ENCODE measurements at places on chromosomes 3 and 15.

DNA sequence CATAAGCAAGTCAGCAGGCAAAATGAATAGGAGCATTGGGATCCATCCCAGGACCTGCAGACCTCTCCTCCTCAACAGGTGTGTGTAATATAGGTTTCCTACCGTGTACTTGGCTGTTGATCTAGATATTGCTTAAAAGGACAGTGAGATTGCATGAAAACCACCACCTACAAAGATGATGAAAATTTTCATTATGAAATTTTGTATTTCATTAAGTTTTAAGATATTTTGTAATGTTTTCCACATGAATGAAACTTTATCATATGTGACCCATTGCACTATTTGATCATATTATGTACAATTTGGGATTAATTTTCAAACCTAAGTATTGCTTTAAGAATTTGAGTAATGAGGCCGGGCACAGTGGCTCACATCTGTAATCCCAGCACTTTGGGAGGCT lies 94.3 kb upstream of the TRPM1 start:
- no peak for DNase-seq

DNA sequence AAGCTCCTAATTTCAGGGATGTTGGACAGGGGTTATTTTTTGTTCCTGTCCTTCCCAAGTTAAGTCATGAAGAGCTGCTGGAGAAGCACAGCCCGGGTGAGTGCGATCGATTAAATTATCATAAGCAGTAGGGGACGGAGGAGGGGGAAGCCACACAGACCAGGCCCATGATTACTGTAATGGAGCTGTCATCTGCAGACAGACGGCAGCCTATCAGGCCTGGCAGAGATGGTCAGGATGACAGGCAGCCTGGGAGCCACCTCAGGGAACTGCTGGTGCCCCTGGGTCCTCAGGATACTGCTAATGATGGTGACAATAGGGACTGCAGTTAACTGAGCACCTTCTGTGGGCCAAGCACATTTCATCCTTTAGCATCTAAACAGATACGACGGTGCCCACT lies 147.7 kb downstream of the RAB11A start:
- DNase-seq = peak; percentile 14

DNA sequence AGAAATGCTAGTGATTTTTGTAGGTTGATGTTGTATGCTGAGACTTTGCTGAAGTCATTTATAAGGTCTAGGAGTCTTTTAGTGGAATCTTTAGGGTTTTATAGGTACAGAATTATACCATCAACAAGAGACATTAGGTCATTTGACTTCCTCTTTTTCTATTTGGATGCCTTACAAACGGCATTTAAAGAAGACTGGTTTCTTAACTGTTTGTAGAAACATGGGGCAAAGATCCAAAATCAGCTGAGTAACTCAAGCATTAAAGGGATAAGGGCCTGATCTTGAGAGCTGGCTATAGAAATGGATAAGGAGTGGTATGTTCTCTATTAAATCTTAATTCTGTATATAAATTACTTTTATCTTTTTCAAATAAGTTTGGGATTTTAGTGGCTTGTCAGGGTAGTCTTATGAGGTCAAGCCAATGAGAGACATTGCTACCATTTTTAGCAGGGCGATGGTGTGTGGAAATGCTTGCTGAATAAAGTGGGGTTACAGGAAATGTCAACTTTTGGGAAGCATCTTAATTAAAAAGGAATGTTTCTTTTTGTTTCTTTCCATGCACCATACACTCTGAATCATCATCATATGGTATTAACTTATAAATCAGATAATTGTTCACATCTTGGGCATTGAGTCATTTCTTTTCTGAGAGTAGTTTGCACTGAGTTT lies 197.7 kb upstream of the GBE1 start:
- no peak for DNase-seq

GRCh38 chr3:127358641-127359040 lies 70.8 kb upstream of the PRR20G start:
- no peak for DNase-seq

GRCh38 chr3:55285156-55285555 lies 201.9 kb downstream of the WNT5A start:
- DNase-seq = no peak

DNA sequence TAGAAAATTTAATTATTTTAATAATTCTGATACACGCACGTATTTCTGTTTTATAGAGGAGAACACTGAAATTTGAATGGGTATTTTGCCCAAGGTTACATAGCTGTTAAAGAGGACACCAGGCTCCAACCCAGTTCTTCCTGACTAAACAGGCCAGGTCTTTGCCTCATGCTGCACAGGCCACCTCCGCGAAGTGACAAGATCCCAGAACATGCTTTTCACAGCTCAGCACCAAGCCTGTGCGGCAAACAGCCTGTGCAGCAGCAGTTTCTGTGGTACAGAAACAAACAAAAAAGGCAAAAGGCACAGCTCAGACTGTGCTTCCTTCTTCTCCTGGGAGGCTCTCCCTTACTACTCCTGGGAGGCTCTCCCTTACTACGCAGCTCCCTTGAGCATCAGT lies 6.5 kb downstream of the FOXL2 start:
- DNase-seq = no peak

DNA sequence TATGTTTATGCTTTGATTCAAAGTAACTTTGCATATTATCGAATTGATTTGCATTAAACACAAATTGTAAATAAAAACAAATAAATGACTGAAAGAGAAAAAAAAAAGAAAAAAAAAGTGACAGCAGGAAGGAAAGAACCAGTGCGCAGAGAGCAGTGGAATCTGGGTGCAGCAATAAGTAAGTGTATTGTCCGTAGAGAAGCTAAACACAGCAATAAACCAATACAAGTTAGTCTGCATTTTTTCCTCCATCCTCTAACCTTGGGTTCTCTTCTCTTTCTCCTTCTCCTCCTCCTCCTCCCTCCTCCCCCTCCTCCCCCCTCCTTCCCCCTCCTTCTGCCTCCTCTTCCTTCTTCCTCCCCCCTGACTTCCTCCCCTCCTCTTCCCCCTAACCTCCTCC lies 18.3 kb upstream of the ARL8B start:
- DNase-seq = no peak

- DNase-seq = no peak
These were observed 99.0 kb downstream of the ANO10 start for GRCh38 chr3:43522727-43523362.

- DNase-seq = no peak
These were observed 137.3 kb downstream of the GABRB3 start for GRCh38 chr15:26635614-26636013.

GRCh38 chr3:177665122-177665808 lies 468.0 kb upstream of the TBL1XR1 start:
- no peak for DNase-seq

- DNase-seq = no peak
These were observed 78.0 kb downstream of the GMPS start for GRCh38 chr3:155948476-155948875.

GRCh38 chr3:111151438-111151837 lies 79.8 kb downstream of the NECTIN3 start:
- no peak for DNase-seq

DNA sequence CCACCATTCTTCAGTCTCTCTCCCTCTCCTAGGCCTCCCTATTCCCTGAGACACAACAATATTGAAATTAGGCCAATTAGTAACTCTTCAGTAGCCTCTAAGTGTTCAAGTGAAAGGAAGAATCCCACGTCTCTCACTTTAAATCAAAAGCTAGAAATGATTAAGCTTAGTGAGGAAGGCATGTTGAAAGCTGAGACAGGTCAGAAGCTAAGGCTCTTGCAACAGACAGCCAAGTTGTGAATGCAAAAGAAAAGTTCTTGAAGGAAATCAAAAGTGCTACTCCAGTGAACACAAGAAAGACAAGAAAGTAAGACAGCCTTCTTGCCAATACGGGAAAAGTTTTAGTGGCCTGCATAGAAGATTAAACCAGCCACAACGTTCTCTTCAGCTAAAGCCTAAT lies 41.3 kb downstream of the PPM1L start:
- DNase-seq = no peak

DNA sequence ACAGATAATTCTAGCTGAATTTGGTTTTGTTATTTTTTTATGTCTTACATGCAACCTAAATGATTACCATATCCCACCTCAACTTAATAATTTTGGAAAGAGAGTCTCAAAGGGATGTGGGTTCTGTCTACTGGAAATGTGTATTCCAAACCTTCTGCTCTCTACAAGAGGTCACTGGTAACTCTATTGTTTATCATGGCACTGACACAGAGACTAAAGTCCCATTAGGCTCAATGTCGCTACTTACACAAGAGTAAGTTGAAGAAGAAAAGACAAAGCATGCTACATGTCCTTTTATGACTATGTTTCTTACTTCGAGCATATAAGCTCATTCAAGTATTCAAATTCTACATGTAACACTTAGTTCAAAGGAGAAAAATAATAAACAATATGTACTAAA lies 460.3 kb upstream of the EPHA6 start:
- DNase-seq = no peak

GRCh38 chr15:90261811-90262210 lies 3.7 kb upstream of the NGRN start:
- no peak for DNase-seq

DNA sequence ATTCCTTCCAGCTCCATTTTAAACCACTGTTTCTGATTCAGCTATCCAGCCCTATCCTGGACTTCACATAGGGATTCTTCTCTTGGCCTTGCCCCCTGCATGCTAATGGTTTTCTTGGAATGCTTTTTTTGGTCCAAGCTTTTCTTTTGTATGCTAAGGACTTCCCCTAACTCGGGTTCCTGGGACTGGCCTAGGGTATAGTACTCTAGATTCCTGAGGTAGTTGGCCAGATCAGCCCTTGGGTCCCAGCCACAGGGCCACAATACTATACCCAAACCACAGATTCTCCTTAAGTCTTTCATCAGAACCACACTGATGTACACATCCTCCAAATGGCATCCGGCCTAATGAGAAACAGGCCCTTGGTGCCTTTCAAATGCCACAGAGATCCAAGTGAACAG lies 2.8 kb downstream of the FYCO1 start:
- no peak for DNase-seq

GRCh38 chr15:72872066-72872845 lies 88.7 kb upstream of the ADPGK start:
- no peak for DNase-seq

DNA sequence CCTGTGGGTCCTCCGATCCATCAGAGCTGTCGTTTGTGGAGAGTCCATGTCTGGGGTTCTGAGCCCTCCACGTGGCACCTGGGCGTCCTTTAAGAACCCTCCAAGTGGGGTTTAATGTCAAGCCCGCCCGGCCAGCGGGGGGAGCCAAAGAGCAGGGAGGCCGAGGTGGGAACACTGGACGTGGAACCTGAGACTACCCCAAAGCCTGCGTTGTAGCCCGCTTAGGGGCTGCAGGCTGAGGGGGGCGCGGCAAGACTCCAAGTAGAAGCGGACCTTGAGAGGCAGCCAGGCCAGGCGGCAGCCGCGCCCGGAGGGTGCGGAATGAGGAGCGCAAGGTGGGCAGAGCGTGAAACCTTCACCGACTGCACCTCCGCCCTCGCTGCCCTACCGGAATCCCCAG lies 126.2 kb upstream of the ATP10A start:
- no peak for DNase-seq

- DNase-seq = peak; percentile 2
These were observed 120.3 kb upstream of the PRR20G start for GRCh38 chr3:127408022-127408683.

DNA sequence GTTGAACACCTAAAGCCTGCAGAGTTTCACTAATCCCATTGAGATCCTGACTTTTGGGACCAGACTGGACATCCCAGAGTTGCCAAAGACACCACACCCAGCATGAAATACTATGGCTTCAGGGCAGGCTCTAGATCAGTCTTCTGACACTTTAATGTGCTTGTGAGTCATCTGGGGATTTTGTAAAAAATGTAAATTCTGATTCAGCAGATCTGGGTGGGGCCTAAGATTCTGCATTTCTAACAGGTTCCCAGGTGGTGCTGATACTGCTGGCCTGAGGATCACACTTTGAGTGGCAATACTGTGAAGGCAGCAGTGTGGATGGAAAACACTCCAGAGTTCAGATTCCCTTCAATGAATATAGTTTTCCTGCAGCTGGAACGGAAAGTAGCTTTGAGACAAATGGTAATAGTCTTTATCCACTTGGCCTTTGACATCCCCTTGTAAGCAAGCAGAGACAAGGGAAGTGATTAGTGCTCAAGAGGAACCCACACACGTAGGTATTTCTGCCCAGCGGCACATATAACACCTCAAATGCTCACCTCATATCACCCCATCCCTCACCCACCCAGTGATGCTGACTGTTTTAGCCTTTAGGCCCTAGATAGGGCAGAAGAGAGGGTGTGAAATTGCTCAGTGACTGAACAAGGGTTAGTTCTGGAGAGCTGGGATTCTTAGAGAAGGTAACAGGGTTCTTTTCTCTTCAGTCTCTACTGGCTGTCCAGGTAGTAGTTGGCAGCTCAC lies 51.5 kb upstream of the GSK3B start:
- no peak for DNase-seq

DNA sequence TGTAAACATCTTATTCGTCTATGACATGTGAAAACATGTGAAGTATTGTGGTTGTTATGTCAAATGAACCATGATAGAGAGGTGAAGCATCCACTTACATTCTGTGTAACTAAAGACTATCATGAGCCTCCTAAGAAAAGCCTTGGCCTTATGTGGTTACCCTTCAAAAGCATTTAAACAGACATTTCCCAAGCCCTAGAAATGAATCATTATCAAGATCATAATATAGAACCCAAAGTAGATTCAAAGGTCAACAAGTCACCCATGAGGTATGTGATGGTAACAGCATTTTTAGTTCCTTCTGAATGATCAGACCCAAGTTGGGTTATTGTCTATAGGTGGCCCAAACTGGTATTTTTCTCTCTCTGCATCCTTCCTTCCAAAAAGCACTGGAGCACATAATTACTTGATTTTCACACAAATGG lies 408.0 kb downstream of the TBL1XR1 start:
- DNase-seq = no peak

DNA sequence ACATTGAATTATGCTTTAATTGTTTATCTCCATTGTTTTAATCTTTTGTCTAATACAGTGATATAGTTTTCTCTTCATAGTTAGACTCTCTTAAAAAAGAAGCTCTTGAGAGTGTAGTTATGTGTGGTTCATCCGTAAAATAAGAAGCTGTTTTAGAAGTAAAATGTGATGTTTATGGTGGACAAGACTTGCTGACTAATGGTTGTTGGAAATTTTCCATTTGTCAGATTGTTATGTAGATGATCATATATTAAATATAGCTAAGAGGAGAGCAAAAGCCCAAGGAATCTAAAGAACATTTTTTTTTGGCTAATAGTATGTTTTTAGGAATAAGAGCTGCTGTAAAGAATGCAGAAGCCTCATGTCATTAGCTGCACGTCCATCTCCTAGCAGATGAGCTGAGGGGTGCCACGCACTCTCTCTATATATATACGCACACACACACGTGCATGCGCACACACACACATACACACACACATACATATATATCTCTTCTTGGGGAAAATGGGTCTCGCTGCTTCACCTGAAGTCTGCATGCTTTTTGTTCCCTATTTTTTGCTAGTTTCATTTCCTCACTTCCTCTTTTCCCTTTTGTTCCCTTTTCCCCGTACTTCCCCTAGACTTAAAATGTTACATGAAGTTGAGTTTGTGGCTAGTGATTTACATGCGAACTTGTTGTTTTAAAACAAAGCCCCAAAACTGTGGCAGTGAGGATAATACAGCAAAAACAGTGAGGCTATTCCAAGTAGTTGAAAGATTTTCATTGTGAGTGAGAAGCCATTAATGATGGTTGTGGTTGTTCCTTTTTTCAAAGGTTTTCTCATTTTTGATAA lies 107.8 kb downstream of the MBNL1 start:
- DNase-seq = no peak

All from posterior cingulate gyrus (tissue), 11 donors.